Stimulated activated CD8-positive, alpha-beta memory T cell treated with anti-CD3 and anti-CD28 coated beads, Interleukin-4, amount 100 ng/mL, for 4 hours (primary cell): ENCODE measurements at places on chromosomes 11 and 22.

DNA sequence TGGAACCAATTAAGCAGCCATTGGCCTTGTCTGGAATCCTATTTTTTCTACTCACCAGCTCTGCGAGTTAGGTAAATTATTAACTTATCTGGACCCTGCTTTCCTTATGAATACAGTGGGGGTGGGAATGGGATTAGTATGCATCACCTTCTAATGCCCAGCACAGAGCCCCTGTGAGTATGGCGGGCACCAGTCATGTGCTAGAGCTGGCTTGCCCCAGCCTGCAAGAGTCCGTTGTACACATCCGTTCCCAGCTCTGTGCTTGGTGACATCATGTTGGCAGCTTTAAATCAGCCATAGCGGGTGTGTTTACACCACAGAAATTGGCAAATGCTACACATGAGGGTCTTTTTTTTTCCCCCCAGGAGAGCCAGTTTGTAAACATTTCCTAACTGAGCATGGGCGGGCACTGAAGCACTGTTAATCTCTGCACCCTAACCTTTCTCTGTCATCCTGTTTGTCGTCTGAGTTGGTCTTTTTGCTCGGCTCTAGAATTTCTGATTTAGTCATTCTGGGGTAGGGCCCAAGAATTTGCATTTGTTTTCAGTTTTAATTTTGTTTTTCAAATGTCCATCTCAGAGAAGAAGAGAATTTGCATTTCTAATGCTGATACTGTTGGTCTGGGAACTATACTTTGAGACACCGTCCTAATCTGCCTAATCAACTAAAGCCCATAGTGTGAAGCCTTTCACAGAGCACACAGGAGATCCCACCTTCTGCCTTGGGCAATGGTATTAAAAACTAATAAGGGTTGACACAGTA is 130.3 kb upstream of the TBCEL start:
- no peak for DNase-seq

- DNase-seq: no peak
Observed at GRCh38 chr22:42515896-42516295, 3.7 kb downstream of the RRP7A start.

DNA sequence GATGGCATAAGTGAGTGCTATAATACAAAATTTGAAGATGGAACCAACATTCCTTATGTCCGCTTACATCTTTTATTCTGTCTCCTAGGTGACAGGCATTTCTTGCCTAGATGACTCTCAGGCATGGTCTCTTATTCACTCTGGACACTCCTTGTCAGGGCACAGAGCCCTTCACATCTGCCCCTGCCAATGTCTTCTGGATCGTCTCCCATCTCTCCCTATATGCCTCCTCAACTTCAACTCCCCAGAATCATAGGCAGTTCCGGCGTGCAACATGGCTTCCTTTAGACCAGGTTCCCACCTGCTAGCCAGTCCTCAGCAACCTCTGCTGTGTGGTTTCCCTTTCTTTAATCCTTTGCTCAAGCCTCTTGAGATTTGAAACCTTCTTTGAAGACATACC is 300.9 kb downstream of the TENM4 start:
- DNase-seq: no peak

DNA sequence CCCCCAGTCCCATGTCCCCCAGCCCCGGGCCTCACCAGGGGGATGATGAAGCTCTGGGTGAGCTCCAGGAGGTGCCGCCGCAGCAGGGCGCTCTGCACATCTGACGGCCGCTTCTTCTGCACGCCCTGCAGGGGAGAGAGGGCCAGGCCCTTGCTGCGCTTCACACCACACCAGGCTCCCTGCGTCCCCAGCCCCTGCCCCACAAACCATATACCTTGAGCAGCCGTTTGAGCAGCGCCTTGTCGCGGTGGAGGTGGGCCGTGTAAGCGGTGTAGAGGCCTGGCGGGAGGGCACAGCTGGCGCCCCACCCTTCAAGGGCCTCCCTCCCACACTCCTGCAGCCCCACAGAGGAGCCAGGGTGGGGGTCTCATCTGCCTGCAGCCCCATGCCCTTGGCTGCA is 6.2 kb upstream of the PLXNB2 start:
- DNase-seq: no peak

DNA sequence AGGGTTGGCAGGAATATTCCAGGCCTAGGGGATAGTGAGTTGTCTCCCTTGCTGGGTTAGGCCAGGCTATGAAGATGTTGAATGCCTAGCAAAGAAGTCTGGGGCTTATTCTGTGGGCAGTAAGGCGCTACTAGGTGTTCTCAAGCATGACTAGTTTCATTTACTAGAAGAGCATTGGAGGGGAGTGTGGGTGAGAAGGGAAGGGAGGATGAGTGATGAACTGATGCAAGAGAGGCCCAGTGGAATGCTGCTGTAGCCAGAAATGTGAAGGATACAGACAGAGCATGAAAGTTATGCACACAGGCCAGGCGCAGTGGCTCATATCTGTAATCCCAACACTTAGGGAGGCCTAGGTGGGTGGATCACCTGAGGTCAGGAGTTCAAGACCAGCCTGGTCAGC is 33.5 kb downstream of the POU2F3 start:
- no peak for DNase-seq

DNA sequence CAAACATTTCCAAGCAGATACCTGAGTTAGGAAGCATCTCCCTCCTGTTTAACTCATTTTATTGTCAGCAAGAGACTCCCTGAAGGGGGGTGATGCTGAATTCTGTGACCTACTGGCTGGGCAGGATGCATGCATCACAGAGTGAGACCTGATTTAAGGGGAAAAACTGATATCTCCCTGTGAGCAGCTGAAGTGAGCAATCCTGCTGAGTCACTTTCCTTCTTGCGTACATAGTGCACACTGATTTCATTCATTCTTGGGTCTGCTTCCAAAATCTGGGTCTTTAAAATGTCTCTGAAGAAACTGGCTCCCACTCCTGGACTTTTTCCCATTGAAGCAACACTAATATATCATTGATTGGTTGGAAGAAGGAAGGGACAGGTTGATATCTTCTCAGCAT is 23.3 kb downstream of the P4HA3 start:
- no peak for DNase-seq

- no peak for DNase-seq
Observed at GRCh38 chr11:134036492-134037045, 32.3 kb upstream of the JAM3 start.

GRCh38 chr11:132493801-132494200 is 1038.5 kb downstream of the OPCML start:
- no peak for DNase-seq

GRCh38 chr22:37932821-37933578 is 20.4 kb downstream of the C22orf23 start:
- no peak for DNase-seq

DNA sequence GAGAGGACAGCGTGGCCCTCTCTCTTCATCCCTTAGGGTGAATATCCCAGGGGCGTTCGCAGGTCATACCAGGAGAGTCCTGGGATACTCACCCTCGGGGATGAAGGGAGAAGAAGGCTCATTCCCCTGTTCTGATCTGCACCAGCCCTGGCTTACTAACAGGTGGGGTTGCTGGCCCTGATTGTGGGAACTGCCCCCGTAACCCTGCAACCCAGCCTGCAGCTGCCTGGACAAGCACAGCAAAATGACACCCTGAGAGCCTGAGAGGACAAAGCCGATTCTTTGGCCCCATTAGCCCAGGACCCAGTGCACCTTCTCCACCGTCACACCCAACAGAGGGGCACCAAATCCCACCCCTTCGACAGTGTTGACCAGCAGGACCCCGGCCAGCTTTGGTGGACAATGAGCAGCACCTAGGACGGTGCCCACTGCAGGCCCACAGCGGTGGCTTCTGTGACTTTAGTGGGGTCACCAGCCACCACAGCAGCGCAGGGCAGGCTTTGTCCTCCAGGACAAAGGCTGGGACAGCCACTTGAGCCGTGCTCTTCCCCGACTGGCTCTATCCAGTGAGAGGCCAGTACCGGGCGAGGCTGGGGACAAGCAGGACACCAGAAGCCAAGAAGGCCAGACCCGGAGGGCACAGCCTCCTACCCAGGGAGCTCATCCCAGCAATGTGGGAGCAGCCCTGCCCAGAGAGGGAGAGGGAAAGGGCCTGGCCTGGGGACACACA is 98.5 kb upstream of the RTL6 start:
- DNase-seq: no peak

DNA sequence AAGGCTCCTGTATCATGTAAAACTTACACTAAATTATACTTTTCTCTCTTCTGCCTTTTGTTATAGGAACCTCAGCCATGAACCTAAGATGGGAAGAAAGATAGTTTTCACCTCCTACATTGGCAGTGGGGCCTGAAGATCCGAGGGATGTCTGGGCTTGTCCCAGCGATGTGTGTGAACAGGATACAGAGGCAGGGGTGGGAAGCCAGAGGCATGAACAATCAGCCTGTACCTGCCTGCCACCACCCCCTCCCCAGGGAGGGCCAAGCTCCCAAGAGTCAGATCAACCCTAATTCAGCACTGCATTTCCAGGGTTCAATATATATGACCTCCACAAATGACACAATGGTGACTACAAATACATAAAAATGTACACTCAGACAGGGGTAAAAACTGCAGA is 9.4 kb downstream of the KIAA0930 start:
- no peak for DNase-seq

GRCh38 chr11:20178976-20179375 is 18.7 kb upstream of the DBX1 start:
- DNase-seq: no peak

DNA sequence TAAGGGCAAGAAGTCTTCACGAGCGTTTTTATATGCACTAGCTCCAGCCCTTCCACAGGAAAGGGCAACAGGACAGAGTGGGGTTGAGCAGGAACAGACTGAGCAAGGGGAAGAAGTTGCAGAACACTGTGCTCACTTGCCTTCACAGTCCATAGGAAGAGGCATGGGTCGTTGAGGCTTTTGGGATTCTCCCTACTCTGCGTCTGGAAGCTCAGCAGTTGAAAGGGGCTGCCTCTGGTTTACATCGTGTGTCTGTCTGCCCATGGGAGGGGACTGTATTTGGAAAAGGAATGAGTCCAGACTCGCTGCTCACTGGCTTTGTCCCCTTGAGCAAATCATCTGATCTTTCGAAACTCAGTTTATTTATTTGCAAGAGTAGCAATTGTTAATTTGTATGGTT is 1.1 kb upstream of the PDGFD start:
- DNase-seq: no peak
